ENCODE measurements at places on chromosomes 13 and 19.

GRCh38 chr13:39656325-39656677, 839 bp downstream of the COG6 start:
- no peak for DNase-seq

DNA sequence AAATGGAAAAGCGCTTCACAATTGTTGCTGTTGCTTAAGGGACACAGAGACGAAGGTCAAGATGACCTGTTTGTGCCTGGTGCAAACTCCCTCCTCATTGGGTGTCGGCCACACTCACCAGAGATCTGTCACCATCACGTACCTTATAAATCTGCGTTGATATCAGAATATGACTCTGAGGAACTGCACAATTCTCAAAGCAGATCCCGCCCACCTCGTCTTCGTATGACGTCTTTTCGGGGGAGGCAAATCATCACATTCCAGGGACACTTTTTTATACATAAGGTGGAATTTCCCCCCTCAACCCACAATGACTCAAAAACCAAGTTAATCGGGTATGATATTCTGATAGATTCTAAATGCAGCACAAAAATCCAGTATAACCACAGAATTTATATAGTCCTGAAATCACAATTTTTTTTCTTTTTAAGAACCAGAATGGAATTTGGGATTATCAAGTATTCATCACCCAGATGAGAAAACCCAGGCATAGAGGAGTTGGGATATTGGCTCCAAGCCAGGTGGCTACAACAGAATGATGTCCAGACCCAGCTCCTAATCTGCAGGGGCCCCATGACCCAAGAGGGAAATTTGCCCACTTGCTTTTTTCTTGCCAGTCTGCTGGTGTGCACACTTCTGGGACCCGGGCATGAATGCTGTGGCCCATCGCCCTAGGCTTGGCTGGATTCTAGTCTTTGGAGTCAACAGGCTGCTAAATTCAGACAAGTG, 50.6 kb upstream of the MTIF3 start:
- no peak for DNase-seq

- DNase-seq = no peak
Measured at GRCh38 chr19:497491-497868, 1.2 kb downstream of the MADCAM1 start.

- no peak for DNase-seq
Measured at GRCh38 chr19:37966211-37966661, 59.2 kb downstream of the SIPA1L3 start.

GRCh38 chr13:44306371-44307192, 67.0 kb upstream of the SERP2 start:
- DNase-seq = no peak

GRCh38 chr13:114148521-114148855, 16.1 kb upstream of the RASA3 start:
- peak; percentile 70 for DNase-seq

DNA sequence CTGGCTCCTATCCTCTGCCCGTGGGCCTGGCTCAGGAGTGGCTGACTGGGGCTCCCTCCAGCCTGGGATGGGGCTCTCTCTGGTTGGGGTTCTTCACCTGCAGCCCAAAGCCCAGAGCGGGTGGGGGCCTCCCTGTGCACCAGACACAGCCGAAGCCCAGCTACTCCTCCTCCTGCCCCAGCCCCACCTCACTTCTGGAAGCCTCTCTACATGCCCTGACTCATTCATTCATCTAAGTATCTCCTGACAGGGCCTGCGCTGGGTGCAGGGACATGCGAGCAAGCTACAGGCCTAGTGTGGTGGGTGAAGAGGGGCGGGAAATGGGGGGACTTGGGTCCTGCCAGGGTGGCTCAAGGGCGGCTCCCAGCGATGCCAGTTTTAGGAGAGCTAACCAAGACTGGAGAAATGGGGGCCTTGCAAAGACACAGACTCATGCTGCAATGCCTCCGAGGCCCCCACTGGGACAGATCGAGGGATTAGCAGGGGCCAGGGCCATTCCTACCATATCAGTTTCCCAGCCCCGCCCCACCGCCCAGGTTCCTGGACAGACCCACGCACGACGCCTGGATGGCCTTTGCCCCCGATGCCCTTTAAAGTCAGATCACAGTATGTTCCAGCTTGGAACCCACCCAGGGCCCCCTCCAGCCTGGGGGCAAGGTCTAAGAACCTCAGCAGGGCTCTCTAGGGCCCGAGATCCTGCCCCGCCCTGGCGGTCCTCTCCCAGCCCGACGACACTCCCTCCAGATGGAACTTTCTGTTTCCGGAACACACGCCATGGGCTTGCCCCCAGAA, 12.6 kb downstream of the LSM4 start:
- no peak for DNase-seq

DNA sequence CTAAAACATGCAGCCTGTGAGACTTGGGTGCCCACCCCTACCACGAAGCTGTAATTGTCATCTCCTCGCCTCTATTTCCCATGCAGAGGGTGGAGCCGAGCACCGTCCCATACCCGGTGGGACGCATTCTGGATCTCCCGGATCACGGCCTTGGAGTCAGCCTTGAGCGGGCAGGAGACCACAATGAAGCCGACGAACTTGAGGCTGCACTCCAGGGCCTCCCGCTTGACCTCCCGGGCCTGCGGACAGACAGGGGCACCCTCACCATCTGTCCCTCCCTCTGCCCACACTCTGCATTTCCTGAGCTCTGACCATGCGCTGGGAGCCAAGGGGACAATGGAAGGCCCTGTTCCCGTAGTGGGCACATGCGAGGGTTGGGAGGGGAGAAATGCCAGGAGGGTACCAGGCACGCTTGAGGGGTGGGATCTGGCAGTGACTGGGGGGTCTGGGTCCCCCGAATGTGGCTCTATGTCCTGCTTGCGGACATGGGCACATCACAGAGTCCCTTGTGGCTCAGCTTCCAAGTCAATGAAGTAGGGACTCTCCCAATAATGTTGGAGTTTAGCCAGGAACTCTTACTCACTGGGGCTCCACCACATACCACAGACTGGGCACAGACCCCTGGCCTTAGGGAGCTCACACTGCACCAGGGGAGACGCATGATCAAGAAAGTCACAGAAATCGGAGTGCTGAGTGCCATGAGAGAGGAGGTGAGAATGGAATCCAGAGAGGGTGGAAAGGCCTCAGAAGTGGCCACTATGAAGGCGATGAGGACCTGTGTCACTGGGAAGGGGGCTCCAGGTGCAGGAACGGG, 9.2 kb upstream of the GMIP start:
- DNase-seq = no peak

DNA sequence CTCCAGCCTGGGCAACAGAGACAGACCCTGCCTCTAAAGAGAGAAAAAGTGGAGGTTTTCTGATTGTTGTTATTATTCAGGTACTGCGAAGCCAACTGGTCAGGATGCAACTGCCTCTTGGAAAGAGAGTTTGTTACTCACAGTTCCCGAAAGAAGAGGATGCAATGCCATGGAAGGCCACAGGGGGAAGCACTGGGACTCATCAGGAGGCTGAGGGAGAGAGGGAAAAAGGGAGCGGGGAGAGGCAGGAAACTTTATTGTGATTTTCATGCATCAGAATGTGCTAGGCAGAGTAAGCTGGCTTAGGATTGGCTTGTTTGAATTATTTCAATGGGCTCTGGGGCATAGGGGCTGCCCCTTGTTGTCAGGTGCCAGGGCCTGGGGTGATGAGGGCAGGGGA, 27.6 kb downstream of the MYO9B start:
- DNase-seq = no peak

DNA sequence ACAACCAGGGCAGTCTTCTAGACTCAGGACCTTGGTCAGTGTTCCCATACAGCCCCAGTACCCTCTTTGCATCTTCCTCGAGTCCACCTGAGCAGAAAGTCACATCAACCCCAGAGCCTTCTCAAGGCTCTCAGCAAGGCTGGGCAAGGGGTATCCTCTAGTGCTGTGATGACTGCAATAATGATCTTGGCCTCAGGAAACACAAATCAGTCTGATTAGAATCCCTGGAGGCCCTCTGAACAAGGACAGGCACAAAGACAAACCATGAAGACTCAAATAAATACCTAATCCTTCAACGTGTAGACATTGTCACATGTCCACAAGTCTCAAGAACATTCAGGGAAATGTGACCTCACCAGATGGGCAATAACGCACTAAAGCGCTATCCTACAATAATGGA, 468.2 kb downstream of the TBC1D4 start:
- DNase-seq = no peak

GRCh38 chr19:16442386-16443276, 29.1 kb downstream of the EPS15L1 start:
- no peak for DNase-seq

DNA sequence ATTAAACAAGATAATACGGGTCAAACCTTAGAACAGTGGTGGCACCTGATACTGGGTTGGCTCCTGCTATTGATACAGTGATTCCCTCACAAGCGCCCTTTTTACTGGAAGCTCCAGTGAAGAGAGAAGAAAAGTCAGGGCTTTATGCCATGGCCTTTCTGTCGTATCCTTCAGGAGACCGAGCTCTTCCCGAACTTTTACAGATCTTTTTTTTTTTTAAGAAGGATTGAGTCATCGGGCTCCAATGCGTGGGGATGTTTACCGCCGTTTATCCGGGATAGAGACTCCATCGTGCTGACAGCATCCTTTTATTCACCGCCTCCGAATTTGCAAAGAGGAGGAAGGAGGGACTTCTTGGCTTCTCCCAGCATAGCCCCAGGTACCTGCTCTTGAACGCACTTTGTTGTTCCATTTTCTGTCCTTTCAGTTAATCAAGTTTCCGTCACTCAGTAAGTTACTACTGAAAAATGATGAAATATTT, 574 bp downstream of the ZNF227 start:
- DNase-seq = no peak

- no peak for DNase-seq
Measured at GRCh38 chr19:47026156-47026555, 6.5 kb downstream of the NPAS1 start.

DNA sequence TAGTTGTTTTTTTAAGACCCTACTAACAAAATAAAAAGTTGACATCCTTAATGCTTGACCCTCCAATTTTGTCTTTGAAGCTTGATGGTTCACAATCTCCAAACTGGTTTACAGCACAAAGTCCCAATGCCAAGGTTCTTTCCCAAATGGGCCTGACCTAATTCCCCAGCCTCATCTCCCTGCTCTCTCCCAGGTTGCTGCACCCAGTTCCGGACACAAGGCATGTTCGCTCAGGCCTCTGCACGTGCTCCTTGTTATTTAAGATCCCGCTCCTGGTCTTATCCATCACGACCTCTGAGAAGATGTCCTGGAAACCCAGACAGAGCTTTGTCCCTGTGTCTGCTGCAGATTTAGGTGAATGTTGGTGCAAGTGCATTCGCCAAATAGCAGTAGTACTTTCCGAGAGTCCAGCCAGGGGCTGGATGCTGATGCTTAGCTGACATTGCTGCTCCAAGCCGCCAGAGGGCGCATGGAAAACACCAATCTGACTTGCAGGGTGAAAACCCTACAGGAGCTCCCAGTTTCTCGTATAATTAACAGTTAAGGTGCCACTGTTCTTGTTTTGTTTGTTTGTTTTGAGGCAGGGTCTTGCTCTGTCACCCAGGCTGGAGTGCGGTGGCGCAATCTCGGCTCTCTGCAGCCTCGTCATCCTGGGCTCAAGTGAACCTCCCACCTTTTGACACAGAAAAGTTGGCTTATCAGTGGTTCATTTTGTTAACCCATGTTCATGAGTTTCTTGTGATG, 18.5 kb downstream of the LYPD3 start:
- peak; percentile 79 for DNase-seq

DNA sequence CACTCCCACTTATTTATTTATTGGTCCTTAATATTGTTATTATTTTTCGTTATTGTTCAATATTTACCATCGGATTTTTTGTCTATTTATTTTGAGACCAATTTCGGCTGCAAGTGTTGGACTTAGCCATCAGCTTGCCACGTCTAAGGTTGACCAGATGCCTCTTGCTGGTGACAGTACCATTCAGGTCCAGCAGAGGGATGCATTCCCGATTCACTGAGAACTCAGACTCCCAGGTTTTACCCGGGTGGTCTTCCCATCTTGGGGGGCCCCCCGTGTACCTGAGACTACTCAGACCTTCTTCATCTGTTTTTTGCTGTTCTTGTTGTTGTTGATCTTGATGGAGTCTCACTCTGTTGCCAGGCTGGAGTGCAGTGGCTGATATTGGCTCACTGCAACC, 1435.2 kb downstream of the UQCRFS1 start:
- no peak for DNase-seq

GRCh38 chr19:50745221-50745620, 22.1 kb downstream of the CLEC11A start:
- no peak for DNase-seq

GRCh38 chr19:3632739-3633558, 6.4 kb upstream of the CACTIN start:
- no peak for DNase-seq

DNA sequence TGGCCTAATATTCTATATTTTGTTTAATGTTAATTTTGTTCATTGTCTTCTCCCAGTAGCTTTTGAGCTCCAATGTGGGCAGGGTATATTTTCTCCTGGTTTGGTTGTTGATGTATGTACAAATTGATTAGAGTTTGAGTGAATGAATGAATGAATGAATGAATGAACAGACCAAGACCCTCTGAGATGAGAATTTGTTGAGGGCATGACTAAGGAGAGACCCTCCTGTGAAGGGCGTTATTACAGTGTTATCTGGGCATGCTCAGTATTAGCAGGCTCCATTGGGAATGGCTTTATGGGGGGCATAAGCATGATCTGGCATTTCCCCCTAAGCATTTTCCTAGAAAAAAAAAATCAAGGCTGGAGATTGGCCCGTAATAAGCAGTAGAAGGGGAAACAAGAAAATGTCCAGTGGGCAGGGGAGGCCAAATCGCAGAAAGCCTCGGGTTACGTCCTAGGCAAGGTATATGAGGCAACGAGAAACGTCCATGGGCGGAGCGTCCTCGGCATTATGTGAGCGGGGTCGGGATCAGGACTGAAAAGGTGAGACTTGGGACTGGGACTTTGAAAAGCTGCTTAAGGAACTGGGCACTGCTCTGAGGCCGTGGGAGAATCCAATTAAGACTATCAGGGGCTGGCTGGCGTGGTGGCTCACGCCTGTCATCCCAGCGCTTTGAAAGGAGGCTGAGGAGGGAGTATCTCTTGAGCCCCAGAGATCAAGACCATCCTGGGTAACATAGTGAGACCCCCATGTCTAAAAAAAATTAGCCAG, 904 bp upstream of the ARHGAP33 start:
- DNase-seq = no peak

- no peak for DNase-seq
Measured at GRCh38 chr13:31440132-31440531, 240.4 kb downstream of the B3GLCT start.

DNA sequence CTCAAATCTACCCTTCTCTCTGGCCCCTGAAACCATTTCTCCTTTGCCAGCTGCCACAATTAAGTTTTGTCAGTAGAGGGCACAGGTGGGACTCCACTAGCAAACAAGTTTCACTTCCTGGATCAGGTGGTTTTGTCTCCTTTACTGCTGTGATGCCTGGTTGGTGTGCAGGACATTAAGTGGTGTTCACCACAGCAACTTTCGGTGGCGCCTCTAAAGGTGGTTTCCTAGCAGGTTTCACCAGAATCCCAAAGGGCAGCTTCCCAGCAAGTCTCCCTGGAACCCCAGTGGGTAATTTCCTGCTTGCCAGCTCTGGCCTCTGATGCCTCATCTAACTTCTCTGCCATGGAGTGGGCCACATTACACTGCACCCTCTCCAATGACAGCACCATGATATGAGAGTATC, 16.6 kb downstream of the MED4 start:
- DNase-seq = no peak

GRCh38 chr19:12791345-12792050, at the start of gene JUNB:
Gene JUNB, plus strand, starts transcription at chr19:12791486. Its CDS starts 286 bp downstream, at chr19:12791772.
- DNase-seq = peak; percentile 95

Measured in activated T-cell treated with anti-CD3 and anti-CD28 coated beads for 1 hour (primary cell).